D341Med (cell line): ENCODE measurements at places on chromosomes 6 and 20.

- peak; percentile 49 for DNase-seq
These were observed 1459.9 kb downstream of the GRIK2 start for GRCh38 chr6:102853249-102853955.

DNA sequence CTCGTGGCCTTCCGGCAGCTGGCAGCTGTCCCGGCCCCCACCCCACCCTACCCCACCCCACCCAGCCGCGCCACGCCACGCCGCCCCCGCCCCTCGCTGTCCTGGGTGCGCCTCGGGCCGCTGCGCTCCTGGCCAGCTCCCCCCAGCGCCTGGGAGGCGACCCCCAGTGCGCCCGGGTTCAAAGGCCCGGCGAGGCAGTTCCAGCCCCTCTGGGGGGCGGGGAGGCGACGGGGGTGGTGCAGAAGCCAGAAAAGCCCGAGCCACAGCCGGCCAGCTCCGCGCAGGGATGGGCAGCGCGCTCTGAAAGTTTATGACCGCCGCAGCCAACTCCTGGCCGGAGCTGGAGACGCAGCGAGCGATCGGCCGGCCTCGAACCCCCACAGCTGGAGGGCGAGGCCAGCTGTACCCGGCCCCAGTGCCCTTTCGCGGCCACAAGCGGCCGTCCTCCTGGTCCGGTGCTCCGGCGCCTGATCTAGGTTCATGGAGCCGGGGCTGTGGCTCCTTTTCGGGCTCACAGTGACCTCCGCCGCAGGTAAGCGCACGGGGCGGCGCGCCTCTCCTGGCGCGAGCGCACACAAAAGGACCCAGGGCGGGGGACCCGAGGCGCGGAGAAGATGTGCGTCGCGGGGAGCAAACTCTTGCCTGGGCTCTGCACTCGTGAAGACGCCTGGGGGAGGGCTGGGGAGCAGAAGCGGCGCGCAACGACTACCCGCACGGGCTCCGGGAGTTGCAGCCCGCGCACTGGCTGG, at the start of gene EDN3:
Gene EDN3, plus strand, starts transcription at position 279 of the 749 bp plus-strand sequence. Its CDS starts 202 bp downstream, at position 481.
- no peak for DNase-seq

DNA sequence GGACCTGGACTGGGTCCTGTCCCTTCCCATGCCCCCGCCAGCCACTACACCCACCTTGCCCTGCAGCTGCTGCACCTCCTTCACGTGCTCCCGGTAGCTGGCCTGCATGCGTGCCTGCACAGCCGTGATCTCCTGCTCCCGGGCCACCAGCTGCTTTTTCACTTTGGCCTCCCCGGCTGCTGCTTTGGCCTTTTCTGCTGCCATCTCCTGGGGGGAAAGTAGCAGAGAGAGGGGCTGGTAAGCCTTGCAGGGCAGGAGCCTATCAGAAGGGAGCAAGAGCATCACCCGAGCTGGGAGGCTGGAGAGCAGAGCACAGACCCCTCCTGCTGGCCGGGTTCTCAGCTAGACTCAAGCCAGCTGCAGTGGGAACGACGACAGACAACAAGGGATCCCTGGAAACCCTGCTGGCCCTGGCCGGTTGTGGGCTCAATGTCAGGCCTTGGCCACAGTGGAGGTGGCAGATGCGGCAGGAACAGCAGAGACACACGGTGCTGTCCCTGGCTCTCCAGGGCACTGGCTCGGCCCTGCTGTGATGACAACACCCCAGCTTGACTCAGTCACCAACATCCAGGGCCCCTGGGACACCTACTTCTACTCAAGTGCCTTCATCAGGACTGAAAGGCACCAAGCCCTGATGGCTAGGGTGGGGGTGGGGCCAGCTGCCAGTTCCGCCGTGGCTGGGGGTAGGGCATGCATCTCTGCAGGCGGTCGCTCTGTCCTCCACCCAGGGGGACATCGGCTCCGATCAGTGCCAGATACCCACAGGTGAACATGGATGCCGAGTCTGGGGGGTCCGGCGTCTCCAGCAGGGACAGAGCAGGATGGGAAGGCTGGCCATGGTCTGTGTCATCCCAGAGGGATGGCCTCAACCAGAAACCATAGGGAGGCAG, 45.3 kb downstream of the RRBP1 start:
- no peak for DNase-seq

- DNase-seq: no peak
These were observed 198.5 kb upstream of the SLC24A3 start for GRCh38 chr20:19013907-19014306.

GRCh38 chr6:39952167-39952566, 17.9 kb upstream of the MOCS1 start:
- no peak for DNase-seq

DNA sequence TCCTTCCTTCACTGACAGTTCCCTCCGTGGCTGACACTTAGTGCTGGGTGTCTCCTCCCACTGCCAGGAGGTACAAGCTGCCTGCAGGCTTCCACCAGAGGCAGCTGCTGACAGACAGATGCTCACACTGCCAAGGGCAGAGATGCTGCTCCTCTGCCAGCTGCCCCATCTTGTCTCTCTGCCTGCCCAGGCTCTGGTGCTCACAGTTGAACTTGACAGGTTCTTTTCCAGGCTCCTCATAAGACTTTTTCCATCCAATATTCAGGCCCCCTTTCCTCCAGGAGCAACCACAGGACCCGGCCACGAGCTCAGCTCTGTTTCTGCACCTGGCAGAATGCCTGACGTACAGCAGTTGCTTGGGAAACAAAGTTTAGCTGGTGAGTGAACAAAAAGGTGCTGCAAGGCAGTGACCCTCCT, 79.8 kb downstream of the PSMB1 start:
- no peak for DNase-seq

GRCh38 chr6:122400462-122401089, 1.1 kb downstream of the HSF2 start:
- no peak for DNase-seq

DNA sequence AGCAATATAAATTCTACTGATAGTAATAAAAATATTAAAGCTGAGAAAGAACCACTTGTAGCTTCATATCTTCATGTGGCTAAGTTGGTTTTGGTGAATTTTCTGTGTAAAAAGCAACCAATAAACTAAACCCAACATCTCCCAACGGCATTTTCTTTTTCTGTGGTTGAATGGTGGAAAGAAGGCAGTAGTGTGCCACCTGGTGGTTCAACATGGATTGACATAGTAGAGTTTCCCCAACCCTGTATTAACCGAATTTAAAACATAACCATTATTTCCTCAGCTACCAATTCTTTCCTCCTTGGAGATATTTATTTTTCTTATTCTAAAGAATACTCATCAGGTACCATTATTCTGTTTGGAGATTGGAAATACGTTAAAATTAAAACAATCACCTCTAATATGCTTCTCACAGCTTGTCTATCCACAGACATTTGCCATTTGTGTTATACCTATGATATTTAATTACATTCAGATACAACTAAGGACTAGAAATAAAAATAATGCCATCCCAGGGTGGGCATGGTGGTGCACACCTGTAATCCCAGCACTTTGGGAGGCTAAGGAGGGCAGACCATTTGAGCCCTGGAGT, 117.1 kb upstream of the EEF1E1 start:
- DNase-seq: peak; percentile 44

GRCh38 chr20:63135411-63135810, 80.5 kb downstream of the YTHDF1 start:
- DNase-seq: no peak

- DNase-seq: no peak
These were observed 14.8 kb downstream of the SRSF3 start for GRCh38 chr6:36608788-36609563.

DNA sequence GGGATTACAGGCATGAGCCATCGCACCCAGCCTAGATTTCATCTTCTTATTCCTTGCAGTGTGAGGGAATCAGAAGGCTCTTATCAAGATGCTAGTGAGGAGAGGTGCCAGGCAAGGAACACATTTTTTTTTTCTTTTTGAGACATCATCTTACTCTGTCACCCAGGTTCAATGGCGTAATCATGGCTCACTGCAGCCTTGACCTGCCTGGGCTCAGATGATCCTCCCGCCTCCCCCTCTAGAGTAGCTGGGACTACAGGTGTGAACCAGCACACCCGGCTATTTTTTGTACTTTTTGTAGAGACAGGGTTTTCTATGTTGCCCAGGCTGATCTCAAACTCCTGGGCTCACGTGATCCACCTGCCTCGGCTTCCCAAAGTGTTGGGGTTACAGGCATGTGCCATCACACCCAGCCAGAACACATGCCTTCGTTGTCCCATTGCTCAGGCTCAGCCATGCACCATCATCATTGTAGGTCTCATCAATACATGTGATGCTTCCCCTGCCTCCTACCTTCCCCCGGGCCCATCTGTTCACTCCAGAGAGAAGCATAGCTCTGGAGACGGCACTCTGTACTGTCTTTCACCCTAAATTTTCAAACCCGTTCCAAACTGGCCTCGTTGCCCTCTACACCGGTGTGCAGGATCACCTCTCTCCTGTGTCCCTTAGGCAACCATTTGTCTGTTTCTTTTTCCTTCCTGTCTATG, 10.1 kb downstream of the FLOT1 start:
- DNase-seq: no peak

DNA sequence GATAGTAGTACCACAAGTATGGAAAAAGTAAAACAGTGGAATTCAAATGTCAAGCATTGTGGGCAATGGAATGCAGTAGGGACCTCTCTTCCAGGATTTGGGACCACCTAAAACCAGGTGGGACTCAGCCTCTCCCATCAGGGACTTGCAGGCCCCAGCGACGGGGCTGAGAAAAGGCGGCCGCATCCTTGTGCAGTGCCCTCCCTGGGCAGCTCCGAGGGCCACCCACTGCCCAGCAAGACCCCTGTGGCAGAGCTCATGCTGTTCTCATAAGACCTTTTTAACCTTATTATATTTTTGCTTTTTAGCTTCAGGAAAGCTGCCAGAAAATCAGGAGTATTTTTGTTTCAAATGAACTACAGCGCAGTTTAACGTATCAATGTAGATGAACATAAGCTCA, 142.6 kb upstream of the RPS6KA2 start:
- no peak for DNase-seq

GRCh38 chr6:2611092-2611491, 139.6 kb downstream of the MYLK4 start:
- DNase-seq: no peak

GRCh38 chr6:63742060-63742459, 106.5 kb downstream of the PHF3 start:
- DNase-seq: no peak

- no peak for DNase-seq
These were observed 22.0 kb upstream of the CCDC167 start for GRCh38 chr6:37521674-37522073.

DNA sequence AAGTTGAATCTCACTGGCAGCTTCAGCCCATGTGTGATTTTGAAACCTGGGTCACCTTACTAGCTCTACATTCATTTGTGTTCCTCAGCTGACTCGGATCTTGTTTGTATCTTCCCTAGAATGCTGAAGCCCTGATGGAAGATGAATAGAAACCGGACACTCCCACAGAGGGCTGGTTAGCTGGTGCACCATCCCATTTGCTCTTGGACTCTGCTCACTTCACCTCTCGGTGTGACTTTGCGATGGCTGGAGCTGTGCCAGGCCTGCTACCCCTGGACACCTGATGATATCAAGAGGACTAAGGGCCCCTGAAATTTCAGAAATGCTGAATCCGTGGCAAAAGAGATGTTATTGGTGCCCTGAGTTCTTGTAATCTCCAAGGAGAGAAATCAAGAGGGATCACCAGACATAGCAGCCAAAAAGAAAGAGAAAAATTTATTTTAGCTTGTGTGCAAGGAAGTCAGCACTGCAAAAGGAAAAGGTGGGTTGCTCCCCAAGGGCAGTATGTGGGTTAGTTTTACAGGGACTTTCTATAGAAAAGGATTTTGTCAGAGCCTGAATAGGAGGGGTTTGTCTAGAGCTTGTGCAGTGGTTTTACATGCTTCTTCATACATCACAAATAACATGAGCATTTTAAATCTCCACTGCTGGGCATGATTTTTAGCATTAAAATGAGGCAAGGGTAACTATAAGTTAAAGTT, 426.3 kb upstream of the NOX3 start:
- no peak for DNase-seq

- no peak for DNase-seq
These were observed 4.4 kb downstream of the ZKSCAN3 start for GRCh38 chr6:28353981-28354676.

- DNase-seq: no peak
These were observed 124.0 kb upstream of the DTNBP1 start for GRCh38 chr6:15786846-15787245.

DNA sequence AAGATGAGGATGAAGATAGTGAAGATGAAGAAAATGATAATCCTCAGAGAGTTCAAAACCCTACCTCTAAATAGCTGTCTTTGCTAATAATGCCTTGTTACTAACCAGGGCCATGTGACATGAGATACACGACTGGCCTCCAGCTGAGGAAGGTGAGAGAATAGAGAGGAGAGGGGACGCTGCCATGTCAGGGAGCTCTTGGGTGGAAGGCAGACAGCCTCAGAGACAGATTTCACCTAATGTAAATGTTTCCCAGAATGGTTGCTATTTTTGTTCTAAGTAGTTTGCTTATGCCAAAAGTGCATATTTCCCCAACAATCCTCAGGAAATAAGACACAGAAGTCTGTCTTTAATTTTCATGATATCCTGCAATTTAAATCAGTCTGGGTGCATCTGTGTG, 138.4 kb downstream of the ELOVL4 start:
- no peak for DNase-seq

- no peak for DNase-seq
These were observed 144.3 kb downstream of the PXDC1 start for GRCh38 chr6:3607171-3607570.

- no peak for DNase-seq
These were observed 75.8 kb downstream of the PERP start for GRCh38 chr6:138031417-138031816.

GRCh38 chr6:52400313-52401041, 19.7 kb upstream of the EFHC1 start:
- DNase-seq: no peak

GRCh38 chr20:32144898-32145662, 35.6 kb downstream of the TM9SF4 start:
- DNase-seq: no peak

DNA sequence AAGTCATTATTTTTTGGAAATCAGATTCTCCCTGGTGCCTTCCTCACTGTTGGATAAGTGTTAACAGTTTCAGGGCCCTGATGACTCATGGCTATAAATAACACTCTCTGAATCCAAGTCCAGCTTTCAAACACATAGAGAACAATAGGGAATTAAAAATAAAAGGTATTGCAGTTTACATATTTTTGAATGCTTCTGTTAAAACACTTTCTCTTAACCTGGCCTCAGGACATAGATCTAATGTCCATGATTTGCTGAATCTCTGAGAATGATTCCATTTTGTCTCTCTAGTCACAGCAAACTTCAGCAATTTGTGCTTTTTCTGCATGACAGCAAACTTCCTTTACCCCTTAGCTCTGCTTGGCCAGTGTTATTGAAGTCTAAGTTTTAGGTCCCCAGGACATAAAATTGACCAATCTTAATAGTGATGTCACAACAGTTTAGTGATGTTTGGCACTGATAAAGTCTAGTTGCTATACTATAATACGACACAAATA, 1192.4 kb upstream of the CITED2 start:
- no peak for DNase-seq

GRCh38 chr6:90369024-90369519, 72.4 kb upstream of the BACH2 start:
- DNase-seq: no peak

- no peak for DNase-seq
These were observed 7.5 kb downstream of the GABBR1 start for GRCh38 chr6:29625337-29625930.
